RPMI7951 (cell line): ENCODE measurements at places on chromosomes 5 and 9. TPM values are rescaled to one million over a fixed set of nuclear protein-coding genes. Genes with fewer than 3 reads are reported as not detected.

Gene IRX1
- not detected in 2 replicates for total RNA-seq

Gene PTGS1
- 10.1 and 11.5 TPM in 2 replicates for total RNA-seq

Gene GM2A
- total RNA-seq, result 13.3 and 15.5 TPM in 2 replicates

Gene CEL
- total RNA-seq, result 0.12 TPM in 1 of 2 replicates, not detected in the other

Gene CDH6
- total RNA-seq, result 0.12 and 0.78 TPM in 2 replicates

Gene PSIP1
- 48.2 and 54.5 TPM in 2 replicates for total RNA-seq

Gene MELK
- 94.6 and 121 TPM in 2 replicates for total RNA-seq

Gene GARIN3
- total RNA-seq, result not detected in 2 replicates

Gene HAUS6
- total RNA-seq, result 25.1 and 31.7 TPM in 2 replicates

Gene WDR38
- total RNA-seq, result 0.12 and 0.20 TPM in 2 replicates

Gene FOXD4L5
- total RNA-seq, result not detected in 2 replicates

Gene FBN2
- 0.59 and 0.72 TPM in 2 replicates for total RNA-seq

Gene MARCHF3
- 7.8 and 11.5 TPM in 2 replicates for total RNA-seq

Gene KIF20A
- 161 and 183 TPM in 2 replicates for total RNA-seq
